ENCODE measurements at places on chromosomes 4 and X.

GRCh38 chrX:55326985-55327384 lies 62.3 kb upstream of the PAGE3 start:
- no peak for DNase-seq

- DNase-seq, result peak; percentile 22
These were observed 68.7 kb downstream of the WFS1 start for GRCh38 chr4:6338175-6338950.

DNA sequence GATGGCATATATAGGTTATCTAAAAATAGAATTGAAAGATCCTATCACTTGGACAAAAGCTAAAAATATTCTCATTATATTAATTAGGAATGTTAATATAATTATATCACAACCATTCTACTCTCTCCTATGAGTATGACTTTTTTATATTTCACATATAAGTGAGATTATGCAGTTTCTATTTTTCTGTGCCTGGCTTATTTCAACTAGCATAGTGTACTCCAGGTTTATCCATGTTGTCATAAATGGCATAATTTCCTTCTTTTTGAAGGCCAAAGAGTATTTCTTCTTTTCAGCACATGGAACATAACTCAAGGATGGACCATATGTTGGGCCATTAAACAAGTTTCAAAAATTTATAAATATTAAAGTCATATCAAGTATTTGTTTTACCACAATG lies 421.2 kb upstream of the CTSO start:
- no peak for DNase-seq

DNA sequence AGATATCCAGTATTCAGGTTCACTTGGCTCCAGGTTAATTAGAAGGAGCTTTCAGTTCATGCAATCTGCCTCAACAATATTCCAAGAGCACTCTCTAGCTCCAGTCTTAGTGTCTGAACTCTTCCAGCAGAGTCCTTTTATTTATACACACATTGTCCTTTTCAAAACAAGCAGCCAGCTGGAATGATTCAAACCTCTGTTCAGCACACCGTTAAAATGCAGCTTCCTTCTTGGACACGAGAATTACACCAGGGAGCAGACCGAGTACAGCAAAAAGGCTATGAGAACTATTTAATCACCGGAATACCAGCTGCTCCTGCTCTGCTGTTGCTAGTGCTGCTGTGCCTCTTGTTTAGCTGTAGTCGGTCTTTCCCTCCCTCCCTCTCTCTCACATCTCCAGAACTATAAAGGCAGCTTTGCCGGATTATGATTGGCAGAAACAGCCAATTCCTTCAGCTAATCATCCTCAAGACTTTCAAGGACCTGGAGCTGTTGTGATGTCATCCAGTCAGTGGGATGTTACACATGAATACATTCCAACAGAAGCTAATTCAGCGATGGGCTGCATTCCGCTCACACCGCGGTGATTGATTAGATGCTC lies at the start of gene NDST4:
Gene NDST4 (minus strand): TSS at position 115 of the 601 bp plus-strand sequence. CDS start 36,584 bp downstream, outside the sequence.
- DNase-seq, result no peak

DNA sequence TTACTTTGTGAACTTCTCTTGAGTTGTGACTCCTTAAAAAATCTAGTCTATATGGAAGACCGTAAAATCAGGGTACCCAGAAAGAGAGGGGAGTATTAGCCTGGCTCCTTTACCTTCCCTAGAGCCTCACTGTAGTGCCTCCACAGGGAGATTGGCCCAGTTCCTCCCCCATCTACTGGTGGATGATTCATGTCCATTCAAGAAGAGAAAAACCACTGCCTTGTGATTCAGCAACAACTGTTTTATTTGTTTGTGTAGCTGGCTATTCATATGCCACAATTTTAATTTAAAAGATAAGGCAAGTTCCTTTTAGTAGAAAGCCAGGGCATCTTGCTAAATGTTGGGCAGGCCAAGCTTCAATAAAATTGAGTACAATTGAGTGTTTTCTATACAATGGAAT lies 221.8 kb upstream of the KCNIP4 start:
- DNase-seq, result no peak

GRCh38 chr4:183823434-183823833 lies 81.7 kb upstream of the STOX2 start:
- DNase-seq, result peak; percentile 65

DNA sequence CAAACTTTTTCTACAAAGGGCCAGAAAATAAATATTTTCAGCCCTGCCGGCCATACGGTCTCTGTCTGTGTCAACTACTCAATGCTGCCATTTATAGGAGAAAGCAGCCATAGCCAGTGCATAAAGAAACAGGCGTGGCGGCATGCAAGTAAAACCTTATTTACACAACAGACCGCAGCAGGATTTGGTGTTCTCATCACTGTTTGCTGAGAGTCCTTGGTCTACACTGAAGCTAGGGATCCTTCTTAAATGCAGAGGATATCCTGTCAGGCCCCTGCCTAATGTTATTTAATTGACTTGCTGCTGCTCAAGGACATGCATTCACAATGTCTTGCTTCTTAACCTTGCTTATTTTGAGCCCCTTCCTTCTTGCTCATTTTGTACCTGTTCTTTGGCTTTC lies 54.7 kb downstream of the CPE start:
- no peak for DNase-seq

GRCh38 chrX:40685362-40685918 lies 38.1 kb upstream of the CXorf38 start:
- no peak for DNase-seq

DNA sequence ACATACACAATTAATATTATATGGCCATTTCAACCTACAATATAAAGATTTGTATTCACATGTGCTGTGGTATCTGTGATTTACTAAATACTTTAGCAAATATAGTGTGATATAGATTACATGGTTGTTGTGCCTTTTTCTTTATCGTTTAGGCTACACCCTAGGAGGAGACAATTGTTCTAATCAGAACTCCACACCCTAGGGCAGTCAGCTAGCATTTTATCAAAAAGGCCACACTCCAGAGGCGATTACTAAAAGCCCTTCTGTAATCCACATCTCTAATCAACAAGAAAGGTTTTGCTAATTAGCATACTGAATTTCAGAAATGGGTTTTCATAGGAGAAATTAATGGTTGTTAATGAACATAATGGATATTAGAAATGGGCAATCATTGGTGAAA lies 319.5 kb upstream of the NOCT start:
- DNase-seq, result no peak

- DNase-seq, result no peak
These were observed 34.5 kb upstream of the UCP1 start for GRCh38 chr4:140603286-140603685.

- DNase-seq, result no peak
These were observed 1.1 kb downstream of the GTPBP6 start for GRCh38 chrX:317424-318067.

DNA sequence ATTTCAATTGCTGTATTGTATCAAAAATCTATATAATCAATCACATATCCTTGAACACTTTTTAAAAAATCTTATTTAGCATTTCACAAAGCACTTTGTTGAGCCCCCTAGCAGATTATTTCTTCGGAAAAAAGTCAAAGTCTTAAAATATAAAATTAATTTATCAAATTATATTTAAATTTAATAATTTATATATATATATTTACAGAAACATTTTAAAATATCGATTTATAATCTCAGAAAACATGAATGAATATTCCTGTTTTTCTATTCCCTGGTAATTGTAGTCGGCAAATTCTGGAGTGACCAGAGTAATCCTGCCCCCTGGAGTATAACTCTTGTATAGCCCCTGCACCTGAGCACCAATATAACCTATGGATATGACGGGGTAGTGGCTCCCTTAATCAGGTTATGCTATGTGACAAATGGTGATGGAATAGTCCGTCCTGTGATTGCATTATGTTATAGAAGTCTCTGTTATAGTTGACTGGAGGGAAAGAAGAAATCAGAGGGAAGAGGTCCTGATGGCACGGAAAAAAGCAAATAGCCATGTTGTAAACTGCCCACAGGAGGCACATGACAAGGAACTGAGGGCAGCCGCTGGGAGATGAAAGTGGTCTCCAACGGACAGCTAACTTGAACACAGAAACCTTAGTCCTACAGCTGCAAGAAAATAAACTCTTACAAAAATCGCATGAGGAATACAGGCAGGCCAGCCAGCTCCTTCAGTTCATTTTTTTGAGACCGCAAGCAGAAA lies 1092.3 kb downstream of the ARAP2 start:
- DNase-seq, result no peak

GRCh38 chr4:121554382-121554781 lies 142.4 kb downstream of the ANXA5 start:
- no peak for DNase-seq

DNA sequence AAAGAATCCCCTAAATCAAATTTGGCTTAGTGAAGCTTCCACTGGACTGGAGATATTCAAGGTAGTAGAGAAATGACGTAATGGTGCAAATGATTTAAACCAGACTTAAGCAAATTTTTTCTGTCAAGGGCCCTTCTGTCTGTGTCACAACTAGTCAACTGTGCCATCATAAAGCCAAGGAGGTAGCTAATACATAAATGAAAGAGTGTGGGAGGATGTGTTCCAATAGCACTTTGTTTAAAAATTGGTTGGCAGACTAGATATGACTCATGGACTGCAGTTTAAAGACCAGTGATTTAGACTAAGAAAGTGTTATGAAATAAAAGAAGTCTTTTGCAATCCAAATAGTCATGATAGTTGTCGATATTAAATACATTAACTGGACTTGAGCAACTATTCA lies 24.3 kb upstream of the TEX13C start:
- DNase-seq, result no peak

DNA sequence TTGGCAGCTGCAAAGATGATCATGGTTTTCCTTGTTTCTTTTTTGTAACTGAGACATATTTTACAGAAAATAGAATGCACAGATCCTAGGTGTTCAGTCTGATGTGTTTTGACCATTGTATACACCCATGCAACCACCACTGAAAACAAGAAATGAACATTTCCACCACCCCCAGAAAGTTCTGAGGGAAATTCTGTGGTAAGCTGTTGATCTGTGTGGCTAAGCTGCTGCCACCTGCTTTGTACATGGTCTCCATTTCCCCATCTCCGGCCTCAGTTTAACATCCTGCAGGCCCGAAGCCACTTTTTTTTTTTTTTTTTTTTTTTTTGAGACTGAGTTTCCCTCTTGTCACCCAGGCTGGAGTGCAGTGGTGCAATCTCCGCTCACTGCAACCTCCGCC lies 65.3 kb downstream of the NYX start:
- DNase-seq, result no peak

GRCh38 chr4:6562931-6563901 lies 11.8 kb upstream of the MAN2B2 start:
- peak; percentile 41 for DNase-seq

DNA sequence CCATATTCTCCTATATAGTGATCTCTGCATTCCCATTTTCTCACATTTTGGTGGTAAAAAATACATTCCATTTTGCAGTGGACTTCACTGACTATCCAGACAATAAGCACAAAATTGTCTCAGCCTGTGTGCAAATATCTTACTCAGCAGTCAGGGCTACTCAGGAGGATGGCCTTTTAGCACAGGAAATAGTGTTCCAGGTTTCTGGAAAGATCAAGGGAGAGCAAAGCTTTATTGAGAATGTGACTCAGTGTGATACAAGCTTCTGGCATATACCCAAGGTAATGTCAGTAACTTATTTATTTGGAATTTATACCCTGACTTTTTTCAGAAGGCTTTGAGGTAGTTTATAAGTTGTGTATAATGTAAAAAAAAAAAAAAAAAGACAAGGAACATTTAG lies 233.4 kb downstream of the TEX13A start:
- DNase-seq, result no peak

DNA sequence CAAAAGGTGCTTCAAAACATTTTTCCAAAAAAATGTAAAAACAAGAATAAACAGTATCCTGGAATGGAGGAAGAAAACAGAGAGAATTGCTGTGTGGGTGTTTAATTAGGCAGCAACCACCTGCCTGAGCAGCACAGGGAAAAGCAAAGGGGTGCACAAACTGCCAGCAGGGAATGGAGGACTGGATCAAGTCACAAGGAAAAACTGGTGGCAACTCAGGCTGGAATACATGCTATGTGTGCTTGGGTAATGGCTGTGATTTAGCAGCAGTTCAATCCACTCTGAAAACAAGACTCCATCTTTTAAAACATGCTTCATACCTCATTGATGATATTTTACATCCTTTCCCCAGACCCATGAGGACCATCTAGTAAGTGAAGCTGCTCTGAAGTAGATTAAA lies 179.5 kb downstream of the HS6ST2 start:
- DNase-seq, result no peak

GRCh38 chrX:119391279-119391678 lies 7.9 kb upstream of the SLC25A43 start:
- no peak for DNase-seq

DNA sequence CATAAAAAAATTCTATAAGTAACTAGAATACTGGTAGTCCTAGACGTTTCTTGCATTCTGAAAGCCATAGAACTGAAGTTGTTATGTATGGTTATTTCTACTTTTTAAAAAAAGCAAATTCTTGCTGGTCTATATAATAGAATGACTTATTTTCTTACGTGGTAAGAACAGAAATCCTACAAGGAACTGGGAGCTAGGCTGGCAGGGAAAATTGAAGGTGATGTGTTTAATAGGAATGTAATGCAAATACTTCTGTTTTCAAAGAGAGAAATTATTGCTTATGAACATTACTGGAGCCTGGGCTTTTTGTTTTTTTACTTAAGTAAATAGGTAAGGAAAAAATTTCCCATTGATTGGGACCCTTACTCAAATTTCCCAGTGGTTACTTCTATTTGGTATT lies 8.9 kb downstream of the CCNA2 start:
- DNase-seq, result no peak

All from Right ventricle myocardium superior (tissue), 1 donor.